ENCODE measurements at places on chromosomes 16 and 17. TPM values are rescaled to one million over a fixed set of nuclear protein-coding genes. Genes with fewer than 3 reads are reported as not detected.

NEK8 gene
- 2.3 TPM for total RNA-seq

PGP gene
- total RNA-seq, result 22.8 TPM

PDIA2 gene
- not detected for total RNA-seq

C16orf96 gene
- total RNA-seq, result under 0.01 TPM

ZP2 gene
- not detected for total RNA-seq

TOM1L2 gene
- total RNA-seq, result 28.4 TPM
